T-helper 17 cell (primary cell): ENCODE measurements at places on chromosomes 3 and 15.

- no peak for DNase-seq
Observed at GRCh38 chr15:27665002-27665401, 434.1 kb downstream of the OCA2 start.

DNA sequence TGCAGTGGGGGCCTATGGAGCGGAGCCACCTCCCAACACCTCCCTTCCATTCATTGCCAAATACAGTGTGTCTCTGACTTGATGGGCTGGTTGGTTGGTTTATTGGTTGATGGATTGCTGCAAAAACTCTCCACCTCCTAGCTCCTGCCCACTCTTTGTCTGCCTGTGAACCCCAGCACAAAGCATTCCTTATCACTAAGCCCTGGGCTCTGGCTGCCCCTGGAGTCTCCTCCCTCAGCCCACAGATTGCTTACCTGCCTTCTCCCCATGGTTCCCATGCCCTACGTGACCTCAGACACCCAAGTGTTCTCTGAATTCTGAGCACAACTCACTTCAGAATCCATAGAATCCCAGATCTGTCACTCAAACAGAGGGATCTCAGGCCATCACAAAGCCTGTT is 139.1 kb upstream of the TPM1 start:
- no peak for DNase-seq

- no peak for DNase-seq
Observed at GRCh38 chr15:57213862-57214261, 162.4 kb upstream of the CGNL1 start.

- DNase-seq, result no peak
Observed at GRCh38 chr15:46703020-46703861, 1014.1 kb upstream of the SEMA6D start.

DNA sequence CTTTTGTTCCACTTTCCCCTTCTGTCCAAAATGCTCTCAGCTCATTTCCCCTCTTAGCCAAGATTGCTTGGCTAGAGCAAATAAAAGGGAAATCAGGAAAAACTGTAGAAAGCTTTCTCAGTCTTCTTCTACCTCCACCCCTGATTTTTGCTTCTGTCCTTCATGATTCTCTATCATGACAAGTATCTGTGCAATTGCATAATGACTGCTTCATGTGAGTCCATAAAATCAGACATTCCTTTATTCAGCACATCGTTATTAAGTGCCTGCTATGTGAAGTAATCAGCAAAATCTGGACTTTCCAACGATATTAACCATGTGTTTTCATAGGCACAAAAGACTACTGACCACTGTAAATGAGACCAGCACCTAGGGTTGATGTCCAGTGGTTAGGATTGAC is 321.5 kb upstream of the CBLB start:
- no peak for DNase-seq

DNA sequence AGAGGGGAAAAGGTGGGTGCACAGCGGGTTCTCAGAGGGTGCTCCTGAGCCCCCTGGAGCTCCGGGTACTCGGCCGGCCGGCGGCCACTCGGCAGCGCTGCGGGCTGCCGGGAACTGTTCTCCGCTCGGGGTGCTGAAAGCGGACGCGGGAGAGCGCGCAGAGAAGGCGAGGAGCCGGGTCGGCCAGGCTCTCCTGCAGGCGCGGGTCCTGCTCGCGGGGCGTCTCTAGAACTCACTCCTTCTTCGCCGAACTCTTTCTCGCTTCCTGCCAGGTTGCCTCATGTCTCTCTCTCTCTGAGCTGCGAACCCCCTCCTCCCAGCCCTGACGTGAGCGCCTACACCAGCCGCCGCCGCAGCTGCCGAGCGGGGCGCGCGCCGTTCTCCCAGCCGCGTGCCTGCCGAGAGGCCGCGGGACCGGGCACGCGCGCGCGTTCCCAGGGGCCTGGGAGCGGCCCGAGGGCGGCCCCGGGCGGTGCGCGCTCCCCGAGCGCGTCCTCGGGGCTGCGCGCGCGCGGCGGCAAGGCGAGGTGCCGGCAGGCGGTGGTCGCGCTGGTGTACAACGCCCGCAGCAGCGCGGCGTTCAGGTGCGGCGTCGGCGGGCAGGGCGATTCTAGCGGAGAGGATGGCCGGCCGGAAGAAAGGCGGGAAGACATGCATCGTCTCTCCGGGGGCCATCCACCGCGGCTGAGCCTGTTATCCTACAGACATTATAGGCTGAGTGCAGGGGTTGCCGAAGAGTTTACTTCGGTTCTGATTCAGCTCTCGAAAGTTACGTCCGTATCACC is at the start of gene PEX5L:
Gene PEX5L (minus strand): TSS at position 267 of the 785 bp plus-strand sequence. CDS start 338 bp downstream, outside the sequence.
- no peak for DNase-seq

GRCh38 chr15:64877435-64877834 is 34.3 kb upstream of the ANKDD1A start:
- DNase-seq, result no peak

DNA sequence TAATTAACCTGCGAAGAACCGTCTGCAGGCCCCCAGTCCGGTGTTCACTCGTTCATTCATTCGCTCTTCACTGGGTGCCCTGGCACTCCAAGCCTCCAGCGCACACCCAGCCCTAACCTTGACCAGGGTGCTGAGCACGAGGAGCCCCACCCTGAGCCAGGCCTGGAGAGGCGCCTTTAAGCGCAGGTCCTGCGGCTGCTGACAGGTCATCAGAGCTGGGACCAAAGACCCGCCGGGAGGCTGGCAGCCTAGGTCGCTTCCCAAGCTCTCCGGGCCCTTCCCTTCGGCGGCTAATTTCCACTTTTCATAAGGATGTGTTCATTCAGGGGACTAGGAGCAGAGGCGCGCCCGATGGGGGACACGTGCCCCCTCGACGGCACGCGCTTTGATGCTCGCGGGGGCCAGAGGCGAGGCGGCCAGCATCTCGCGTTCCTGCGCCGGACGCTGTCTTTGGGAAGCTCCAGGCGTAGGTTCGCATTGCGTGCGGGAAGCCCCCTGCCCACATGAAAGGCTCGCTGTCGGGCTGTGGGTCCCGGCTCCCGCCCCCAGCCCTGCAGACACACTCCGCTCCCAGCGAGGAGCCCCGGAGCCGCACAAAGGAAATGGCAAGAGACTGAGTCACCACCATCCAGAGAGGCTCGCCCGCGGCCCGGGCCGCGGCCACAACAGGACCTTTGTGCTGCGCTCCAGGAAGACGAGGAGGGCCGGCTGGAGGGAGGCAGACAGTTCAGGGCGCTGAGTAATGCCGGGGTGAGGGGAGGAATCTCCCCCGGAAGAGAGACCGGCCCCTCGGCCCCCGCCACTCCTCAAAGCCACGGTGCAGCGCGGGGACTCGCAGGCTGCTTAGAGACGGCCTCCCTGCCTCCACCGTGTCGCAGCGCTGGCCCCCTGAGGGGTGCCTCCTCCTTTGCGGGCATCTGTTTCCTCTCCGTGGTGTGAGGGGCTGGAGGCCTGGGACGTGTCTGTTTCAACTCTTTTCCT is 266.4 kb upstream of the HES1 start:
- no peak for DNase-seq

GRCh38 chr3:4438296-4438695 is 28.8 kb downstream of the SUMF1 start:
- no peak for DNase-seq

- no peak for DNase-seq
Observed at GRCh38 chr3:177374323-177374722, 177.0 kb upstream of the TBL1XR1 start.

- DNase-seq, result no peak
Observed at GRCh38 chr15:79003896-79004295, 59.0 kb upstream of the CTSH start.

DNA sequence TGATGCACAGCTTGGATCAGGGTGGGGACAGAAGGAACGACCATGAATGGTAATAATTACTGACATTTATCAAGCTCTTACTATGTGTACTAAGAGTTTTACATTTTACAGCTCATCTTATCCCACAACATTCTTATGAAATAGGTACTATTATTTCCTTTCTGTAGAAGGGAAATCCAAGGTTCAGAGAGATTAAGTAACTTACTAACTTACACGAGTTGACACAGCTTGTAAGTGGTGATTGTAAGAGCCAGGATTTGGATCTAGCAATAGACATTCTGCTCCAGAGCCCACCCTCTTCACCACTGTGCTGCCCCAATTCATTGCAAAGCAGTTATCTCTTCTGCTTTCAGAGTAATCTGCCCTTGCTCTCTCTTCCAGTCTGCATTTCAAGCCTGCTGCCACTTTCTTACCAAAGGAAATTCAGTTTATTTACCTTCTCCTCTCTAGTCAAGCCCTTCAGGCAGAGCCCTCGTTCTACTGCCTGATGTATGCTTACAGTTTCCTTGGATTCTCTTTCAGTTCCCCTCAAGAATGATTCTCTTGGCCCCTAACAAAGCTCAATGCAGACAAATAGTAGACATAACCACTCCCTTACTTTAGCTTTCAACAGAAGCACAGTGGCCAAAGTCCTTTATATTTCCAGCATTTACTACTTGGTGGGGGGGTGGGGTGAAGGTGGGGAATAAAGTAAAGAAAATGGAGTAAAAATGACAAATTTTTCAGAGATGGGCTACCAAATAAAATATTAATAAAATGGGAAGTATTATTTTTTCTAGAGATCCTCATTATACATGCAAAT is 65.8 kb downstream of the ATP8B4 start:
- DNase-seq, result no peak
